ENCODE measurements at places on chromosomes 13 and 19.

DNA sequence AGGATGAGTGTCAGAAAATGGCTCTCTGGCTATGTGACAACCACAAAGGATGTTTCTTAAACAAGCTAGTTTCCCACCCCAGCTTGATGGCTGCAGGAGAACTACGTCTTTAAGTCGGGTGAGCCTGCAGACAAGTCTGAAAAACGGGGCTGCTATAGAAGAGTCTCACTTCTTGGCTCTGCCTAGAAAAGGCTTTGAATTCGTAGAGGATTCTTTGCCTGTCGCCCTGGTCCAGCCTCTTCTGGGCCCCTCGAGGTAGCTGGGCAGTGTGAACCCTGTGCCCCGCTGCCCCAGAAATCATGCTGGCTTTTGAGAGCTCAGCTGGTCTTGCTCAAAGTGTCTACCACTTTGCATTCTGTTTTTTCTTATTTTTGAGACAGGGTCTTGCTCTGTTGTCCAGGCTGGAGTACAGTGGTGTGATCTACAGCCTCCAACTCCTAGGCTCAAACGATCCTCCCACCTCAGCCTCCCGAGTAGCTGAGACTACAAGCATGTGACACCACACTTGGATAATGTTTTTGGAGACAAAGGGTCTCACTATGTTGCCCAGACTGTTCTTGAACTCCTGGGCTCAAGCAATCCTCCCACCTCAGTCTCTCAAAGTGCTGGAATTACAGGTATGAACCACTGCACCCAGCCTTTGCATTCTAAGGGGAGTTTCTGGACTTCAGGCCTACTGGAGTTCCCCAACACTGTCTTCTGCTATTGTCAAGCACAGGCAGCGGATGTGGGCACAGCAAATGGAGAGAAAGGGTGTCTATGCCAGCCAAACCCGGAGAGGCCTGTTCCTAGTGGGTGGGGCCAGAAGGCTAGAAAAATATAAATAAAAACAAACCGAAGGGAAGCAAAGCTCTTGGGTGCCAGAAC is 6.5 kb downstream of the CEBPA start:
- no peak for DNase-seq

DNA sequence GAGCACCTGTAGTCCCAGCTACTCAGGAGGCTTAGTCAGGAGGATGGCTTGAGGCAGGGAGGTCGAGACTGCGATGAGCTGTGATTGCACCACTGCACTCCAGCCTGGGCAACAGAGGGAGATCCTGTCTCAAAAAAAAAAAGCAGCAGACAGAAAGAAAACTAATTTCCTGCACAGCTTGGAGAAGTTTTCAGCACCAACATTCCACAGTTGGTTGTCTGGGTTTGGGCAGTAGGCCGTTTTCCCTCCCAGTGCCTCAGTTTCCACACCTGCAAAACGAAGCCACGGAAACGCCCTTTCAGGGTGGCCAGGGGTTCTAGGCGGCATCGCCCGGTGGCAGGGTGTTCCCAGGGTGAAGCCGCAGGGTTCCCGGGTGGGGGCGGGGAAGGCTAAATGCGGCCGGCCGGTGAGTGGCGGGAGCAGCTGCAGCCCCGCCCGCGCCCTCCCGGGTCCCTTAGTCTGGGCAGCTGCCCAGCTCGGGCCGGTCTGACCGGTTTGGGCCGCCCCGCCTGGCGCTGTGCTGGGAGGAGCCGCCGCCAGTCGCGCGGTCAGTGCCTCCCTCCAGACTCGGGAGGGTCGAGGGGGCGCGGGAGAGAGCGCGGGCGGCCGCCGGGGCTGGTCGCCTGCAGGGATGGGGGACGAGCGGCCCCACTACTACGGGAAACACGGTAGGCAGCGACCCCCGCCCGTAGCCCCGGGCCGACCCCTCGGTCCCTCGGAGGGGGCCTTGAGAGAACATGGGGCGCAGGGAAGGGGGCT is at the start of gene SLC44A2:
Gene SLC44A2 (plus strand): TSS at position 551 of the 759 bp plus-strand sequence. CDS start 81 bp downstream, at position 632.
- no peak for DNase-seq

GRCh38 chr19:55696301-55697068 is 21.5 kb downstream of the EPN1 start:
- no peak for DNase-seq

GRCh38 chr19:55258476-55258827 is 365 bp downstream of the PPP6R1 start:
- DNase-seq = no peak

- DNase-seq = no peak
Observed at GRCh38 chr19:55902080-55902751, 29.9 kb downstream of the NLRP13 start.

DNA sequence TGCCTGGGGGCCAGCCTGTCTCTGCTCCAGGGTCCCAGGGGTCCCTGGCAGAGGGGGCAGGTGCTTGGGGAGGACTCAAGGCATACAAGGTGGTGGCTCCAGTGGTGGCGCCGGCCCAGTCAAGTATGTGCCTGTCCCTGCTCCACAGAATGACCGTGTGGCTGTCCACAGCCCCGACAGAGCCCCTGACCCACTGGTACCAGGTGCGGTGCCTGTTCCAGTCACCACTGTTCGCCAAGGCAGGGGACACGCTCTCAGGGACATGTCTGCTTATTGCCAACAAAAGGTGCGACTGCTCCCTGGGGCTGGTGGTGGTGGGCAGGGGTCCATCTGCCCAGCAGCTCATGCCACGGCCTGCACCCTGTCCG is 8.2 kb downstream of the YIPF2 start:
- DNase-seq = no peak

DNA sequence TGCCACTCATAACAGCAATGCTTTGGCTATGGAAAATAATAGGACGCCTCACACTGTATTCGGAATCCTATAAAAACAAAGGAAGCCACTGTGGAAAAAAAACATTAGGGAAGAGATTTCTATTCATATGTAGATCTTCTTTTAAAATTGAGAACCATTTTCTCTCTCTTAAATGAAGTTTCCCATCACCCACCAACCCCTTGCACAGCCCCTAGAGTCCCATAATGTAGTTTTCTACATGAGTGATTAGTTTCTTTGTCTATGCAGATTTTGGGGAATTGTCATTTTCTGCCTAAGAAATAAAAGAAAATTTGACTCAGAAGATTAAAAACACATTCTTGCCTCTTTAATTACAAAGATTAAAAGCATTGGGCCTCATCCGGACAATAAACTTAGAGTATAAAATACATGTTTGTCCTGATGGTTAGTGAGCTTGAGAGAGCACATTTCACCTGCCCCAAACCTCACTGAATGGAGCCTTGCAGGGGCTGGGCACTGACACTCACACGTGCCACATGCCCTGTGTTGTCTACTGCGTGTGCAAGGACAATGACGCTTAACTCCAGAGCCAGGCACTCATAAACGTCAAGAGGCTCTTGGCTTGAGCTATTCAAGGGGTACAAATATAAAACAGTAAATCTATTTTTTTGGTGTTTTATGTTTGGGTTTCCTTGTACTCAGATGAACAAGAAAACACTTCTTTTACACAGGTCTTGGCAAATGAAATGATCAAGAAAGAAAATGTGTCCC is 40.0 kb upstream of the KL start:
- no peak for DNase-seq

DNA sequence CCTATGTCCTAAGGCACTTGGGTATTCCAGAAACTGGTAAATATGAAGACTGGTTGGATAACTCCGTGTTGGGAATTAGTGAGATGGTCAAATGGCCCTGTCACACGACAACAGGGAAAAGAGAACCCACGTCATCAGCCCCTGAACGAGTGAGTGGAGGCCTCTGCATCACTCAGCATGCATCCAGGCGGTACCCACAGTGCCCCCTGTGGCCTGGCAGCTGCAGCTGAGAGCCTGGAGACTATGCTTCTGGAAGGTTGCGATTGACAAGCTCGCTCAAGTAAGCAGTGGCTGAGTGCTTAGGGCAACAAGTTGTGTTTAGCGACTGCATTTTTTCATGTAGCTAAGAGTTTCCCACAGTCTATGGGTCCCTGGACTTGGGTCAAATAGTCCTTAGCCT is 55.9 kb downstream of the COL4A2 start:
- DNase-seq = no peak

DNA sequence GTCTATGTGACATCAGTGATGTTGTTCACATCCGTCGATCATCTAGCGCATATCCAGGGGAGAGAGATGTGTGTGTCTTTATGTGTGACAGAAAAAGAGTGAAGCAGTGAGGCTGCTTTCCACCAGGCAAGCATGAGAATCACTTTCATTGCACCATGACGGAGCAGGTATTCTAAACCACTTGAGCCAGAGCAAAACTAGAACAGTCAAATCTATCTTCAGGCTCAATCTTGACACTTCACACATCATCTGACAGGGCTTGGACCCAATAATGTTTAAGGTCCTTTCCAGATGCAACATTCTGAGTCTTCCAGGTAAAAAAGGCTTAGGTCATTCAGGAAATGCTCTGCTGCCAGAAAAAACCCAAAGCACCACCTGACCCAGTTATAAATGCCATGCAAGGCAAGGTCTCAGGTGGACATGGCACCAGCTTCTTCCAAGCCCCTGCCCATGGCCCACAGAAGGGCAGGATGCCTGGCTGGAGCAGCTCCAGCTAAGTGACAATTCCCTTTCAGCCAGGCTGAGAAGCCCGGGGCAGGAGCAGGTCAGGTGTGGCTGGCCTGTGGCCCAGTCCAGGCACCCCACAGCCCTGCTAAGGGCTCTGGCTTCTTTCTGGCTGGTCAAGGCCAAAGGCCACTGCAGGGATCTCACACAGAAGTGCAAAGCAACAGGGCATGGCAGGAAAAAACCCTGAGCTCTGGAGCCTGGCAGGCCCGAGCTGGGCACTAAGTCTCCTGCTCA is 5.0 kb downstream of the ELAVL1 start:
- DNase-seq = no peak

GRCh38 chr13:41681587-41681986 is 224.2 kb downstream of the RGCC start:
- no peak for DNase-seq

DNA sequence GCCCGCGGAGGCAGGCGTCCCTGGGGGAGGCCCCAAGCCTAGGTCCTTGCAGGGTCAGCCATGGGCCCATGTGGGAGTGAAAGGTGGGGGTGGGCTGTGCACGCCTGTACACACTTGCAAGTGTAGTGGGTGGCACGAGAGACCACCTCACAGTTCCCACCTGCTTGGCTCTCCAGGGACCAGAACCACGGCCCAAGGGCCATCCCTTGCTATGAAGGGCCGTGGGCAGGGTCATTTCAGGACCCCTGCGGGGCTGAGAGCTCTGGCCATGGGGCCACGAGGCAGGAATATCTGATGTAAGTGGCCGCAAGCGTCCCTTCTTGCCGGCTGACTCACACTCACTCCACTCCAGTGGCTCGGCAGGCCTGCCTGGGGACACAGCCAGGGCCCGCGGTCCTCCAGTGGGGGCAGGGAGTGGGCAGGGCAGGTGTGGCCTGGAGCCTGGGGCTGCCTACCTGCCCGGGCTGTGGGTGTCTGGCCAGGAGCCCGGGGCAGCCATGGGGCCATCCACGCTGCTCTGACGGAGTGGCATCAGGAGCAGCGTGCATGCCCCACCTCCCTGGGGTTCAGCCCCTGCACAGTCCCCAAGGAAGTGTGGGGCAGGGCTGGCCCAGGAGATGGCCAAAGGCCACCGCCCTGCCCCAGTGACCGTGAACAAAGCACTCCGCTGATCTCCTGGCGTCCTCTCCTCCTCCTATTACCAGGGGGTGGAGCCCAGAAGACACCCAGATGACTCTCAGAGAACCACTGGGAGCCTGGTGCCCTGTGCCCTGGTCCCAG is 8.6 kb upstream of the MKNK2 start:
- no peak for DNase-seq

GRCh38 chr13:80211566-80211965 is 129.4 kb downstream of the SPRY2 start:
- DNase-seq = no peak

- no peak for DNase-seq
Observed at GRCh38 chr19:41606215-41606837, 20.5 kb downstream of the CEACAM4 start.

DNA sequence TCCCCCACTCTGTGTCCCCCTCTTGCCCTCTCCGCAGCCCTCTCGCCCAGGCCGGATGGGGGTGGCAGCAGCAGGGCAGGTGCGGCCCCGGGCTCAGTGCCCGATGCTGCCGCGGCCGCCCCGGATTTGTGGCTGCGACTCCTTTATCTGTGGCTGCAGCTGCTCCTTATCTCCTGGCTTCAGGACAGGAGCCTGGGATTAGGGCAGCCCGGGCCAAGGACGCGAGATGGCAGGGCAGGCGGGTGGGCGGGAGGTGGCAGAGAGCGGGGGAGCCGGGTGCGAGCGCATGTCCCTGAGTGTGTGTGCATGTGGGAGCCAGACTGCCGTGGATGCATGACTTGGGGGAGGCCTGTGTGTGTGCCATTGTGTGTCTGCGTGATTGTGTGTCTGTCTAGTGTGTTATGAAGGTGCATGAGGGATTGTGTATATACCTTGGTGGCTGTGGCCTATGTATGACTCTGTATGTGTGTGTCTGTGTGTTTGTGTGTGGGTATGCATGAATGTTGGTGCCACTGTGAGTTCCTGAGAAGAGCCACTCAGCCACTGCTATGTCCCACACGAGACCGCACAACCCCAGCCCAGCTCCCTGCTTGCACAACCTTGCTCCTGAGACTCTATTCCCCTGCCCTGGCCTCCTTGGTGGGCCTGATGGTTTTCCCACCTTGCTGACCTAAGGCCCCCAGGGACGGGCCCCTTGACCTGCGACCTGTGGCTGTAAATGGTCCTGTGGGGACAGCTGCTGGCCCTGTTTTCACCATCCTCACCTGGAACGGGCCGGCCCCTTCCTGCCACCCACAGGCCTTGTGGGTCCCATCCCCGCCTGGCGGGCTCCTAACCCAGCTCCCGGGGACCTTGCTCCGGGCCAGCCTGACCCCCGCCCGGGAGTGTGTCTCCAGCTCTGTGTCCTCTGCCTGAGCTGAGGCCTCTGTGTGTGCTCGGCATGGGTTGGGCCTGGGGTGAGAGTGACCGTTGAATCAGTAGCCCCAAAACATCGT is 5.3 kb upstream of the NRTN start:
- no peak for DNase-seq

GRCh38 chr19:54952591-54953344 is 5.4 kb upstream of the NLRP7 start:
- no peak for DNase-seq

DNA sequence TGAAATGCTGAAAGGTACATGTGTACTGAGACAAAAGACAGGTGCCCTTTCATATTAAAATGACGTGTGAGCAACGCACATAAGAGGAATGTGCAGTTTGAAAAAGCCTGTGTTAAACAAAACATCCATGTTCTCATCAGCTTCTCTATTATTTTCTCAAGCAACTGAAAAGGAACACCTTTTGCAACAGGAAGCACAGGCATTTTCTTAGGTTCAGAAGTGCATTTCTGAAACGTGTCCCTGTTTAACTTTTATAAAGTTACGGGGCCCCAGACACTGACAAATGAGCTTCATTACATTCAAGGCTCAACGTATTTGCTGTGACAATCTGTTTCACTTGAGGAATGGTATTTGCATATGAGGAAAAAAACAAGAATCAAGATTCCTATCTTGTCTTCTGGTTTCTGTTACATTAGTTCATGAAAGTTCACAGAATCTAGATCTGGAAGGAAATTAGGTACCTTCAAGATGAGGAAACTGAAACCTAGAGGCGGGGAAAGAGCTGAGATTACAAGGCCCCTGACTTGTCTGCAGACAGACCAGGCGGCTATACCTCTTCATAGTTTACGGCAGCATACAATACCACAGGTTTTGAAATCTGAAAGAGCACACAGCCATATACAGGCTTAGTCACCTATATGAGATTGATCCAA is 431.7 kb downstream of the KLF12 start:
- DNase-seq = no peak

GRCh38 chr13:43326100-43326499 is 302.7 kb downstream of the DNAJC15 start:
- DNase-seq = no peak
